ENCODE measurements at places on chromosomes 16 and 17.

GRCh38 chr17:40017422-40018080 lies 2.3 kb downstream of the CSF3 start:
- no peak for DNase-seq

DNA sequence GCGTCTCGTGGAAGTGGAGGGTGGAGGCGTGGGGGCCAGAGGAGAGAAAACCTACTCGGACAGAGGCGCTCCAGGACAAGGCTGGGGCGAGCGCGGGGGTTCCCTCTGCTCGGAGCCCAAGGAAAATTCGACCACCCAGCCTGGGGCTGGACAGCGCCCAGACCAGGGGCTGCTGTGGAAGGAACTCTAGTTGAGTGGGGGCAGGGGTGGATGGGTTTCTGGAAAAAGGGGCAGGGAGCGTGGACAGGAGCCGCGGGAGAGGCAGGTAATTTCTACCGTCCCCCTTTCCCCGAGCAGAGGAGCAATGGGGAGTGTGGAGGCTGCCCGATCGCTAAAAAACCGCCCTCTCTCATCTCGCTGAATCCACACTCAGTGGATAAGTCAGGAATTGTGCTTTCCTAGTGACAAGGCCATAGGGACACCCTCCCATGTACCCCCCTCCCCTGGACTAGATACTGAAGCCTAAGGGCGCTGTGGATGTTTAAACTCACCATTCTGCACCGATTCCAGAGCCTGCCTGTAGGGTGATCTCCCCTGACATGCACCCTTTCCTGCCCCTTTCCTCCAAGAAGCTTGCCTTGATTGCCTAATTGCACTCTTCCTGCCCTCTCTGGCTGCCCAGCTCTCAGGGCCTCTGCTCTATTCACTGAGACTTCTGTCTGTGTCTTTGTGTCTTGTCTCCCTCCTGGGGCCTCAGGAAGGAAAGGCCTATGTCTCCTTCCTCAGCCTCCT lies 90.7 kb upstream of the TMEM97 start:
- no peak for DNase-seq

DNA sequence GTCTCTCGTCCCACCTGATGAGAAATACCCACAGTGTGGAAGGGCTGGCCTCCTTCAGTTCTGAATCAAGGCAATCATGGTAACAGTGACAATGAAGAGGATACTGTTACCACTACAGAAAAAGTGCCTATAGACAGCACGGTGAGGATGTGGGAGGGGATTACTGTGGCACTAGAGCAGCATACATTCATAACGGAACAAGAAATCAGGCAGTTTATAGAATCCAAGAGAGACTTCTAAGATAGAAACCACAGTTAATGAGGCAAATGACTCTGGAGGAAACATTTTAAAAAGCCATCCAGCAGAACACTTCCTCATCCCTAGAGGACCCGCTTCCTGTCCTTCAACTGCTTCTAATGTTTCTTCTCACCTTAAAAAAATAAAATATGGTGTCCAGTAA lies 2.7 kb downstream of the RUSF1 start:
- no peak for DNase-seq

GRCh38 chr17:1724869-1725641 lies 551 bp downstream of the WDR81 start:
- no peak for DNase-seq

DNA sequence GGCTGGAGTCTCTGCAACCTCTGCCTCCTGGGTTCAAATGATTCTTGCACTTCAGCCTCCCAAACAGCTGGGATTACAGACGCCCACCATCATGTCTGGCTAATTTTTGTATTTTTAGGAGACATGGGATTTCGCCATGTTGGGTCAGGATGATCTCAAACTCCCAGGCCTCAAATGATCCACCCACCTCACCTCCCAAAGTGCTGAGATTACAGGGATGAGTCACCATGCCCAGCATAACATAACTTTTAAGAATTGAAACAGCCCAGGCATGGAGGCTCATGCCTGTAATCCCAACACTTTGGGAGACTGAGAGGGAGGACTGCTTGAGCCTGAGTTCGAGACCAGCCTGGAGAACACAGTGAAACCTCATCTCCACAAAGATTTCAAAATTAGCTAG lies 2.5 kb downstream of the RSL1D1 start:
- DNase-seq: no peak

GRCh38 chr17:2815781-2816185 lies 19.5 kb downstream of the RAP1GAP2 start:
- no peak for DNase-seq

DNA sequence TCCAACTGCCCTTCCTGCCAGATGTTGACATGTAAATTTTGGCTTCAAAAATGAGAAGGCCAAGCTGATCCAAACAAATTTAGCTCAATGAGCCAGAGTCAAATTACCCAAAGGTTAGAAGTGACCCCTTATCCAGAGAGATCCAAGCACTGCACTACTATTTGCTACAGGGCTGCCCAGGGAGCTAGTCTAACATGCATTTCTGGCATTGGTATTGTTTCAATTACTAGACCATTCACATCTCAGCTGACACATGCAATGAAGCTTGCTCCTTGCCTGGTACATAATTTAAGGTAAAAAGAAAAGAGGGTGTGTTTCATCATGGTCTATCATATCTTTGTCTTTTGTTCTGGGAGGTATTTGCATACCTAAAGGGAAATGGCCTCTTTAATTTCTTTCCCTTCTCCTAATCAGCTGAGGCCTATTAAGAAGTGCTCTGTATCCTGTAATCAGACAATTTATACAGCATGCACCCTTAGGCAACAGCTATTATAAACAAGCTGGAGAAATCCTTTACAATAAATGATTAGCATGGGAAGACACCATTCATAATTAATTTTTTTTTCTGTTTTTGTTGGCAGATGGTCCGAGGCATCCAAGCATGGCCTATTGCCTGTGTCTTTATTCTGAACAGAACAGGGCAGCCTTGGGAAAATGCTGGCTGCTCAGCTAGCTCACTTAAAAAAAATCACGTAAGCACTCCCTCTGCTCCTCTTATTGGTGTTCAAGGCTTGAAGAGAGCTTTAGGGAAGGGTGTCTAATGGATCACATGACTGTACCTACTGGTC lies 161.5 kb upstream of the SALL1 start:
- no peak for DNase-seq

GRCh38 chr16:29808219-29808900 lies 2.0 kb downstream of the MAZ start:
- peak; percentile 40 for DNase-seq

All from CD4-positive, alpha-beta T cell treated with Interleukin-17A for 4 hours (primary cell).